NCI-H748 treated with DMSO at 0.1 percent for 48 hours (cell line): ENCODE measurements at places on chromosomes 1 and 21.

- no peak for DNase-seq
Observed at GRCh38 chr1:58941471-58942289, 157.8 kb upstream of the JUN start.

DNA sequence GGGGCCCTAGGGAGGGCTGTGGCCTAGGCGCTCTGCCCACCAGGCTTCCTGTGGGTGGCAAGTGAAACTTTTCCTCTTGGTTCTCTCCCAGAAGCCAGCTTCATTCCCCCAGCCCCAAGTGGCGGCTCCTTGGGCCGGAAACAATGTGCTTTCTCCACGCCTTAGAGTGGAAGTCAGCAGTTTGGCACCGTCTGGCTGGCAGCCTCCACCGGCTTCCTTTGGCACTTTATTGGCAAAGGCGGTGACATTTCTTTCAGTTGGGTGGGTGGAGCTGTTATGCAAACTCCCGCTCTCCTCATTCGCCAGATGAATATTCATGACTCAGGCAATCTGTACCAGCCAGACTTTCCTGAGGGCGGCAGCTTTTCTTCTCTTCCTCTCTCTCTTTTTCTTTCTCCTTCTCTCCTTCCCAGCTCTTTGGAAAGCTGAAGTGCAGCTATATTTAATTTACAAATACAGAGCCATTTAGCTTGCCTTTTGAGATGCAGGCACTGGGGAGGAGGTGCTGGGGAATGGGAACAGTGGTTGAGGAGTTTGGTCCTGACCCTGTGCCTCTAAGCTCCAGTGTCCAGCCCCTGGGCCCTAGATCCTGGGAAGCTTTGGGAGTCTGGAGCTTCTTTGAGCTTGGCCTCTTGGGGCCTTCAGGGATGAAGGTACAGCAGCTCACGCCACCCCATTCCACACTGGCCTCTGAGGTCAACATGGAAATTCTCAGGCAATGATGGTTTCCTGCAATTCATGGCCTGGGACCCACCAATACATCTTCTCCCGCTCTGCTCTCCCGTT is 67.8 kb upstream of the POU3F1 start:
- DNase-seq: no peak

GRCh38 chr1:208291129-208291528 is 46.9 kb upstream of the PLXNA2 start:
- DNase-seq: no peak

- no peak for DNase-seq
Observed at GRCh38 chr1:47585141-47585902, 147.5 kb downstream of the FOXD2 start.

- no peak for DNase-seq
Observed at GRCh38 chr21:35325953-35326352, 276.9 kb upstream of the RUNX1 start.
